ENCODE measurements at places on chromosomes 11 and 22.

DNA sequence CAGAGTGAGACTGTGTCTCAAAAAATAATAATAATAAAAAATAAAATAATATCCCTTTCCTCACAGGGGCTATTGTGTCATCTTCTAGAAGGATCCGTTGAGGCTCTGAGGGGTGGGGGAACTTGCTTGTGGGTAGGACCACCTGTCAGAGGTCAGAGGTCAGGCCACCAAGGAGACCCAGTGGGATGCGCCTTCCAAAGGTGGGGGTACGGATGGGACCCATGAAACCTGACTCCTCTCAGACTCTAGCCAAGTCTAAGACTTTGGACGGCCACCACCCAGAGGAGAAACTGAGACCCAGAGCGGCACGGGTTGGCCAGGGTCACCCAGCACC lies 367 bp upstream of the MMP11 start:
- no peak for DNase-seq

DNA sequence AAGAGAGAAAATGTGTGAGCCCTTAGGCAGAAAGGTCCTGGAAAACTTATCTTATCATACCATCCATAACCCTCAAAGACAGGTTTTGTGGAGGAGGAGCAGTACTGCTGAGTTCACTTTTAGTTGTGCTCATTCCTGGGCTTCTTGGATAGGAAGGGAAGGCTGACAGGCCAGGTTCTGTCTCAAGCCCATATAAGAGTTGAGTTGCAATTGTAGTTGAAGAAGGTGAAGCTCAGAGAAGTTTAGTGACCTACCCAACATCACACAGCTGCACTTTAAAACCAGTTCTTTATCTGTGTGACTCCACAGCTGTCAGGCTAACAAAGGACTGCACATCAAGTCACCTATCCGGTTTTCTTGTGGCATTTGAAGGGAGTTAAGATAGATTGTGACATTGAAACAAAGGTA lies 13.0 kb downstream of the TEAD1 start:
- DNase-seq = no peak

DNA sequence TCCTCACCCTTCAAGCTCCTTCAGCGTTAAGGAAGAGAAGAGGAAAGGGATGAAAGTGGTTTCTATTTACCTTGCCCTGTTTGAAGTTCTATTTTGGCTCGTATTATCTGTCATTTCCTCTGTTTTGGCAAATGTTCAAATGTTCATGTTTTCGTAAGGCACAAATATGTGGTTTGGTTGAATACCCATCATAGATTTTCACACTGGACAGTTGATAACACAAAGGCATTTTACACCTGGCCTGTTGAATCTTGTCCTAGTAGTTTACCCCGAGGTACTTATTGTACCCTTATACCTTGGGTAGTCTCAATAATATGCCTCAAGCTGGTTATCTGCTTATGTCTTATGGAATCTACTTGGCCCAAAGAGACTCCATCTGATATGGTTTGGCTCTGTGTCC lies 706.9 kb downstream of the METTL15 start:
- no peak for DNase-seq

- DNase-seq = peak; percentile 48
Observed at GRCh38 chr11:29260939-29261705, 755.7 kb downstream of the KCNA4 start.

DNA sequence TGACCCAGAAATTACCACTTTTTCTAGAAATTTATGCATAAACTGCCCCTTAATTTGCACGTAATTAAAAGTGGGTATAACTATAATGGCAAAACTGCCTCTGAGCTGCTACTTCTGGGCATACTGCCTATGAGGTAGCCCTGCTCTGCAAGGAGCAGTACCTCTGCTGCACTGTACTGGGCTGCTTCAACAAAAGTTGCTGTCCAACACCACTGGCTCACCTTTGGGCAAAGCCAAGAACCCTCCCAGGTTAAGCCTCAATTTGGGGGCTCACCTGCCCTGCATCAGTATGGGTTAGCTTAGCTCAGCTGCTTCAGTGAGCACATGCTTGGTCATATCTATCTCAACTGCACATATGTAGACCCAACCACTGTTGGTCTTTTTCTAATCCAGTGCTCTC lies 4.5 kb downstream of the DMC1 start:
- DNase-seq = no peak

GRCh38 chr11:10488934-10489691 lies 34.0 kb downstream of the AMPD3 start:
- DNase-seq = no peak

- no peak for DNase-seq
Observed at GRCh38 chr11:129574431-129574830, 198.8 kb downstream of the BARX2 start.

GRCh38 chr11:60878245-60879101 lies 11.1 kb downstream of the ZP1 start:
- no peak for DNase-seq
